ENCODE measurements at places on chromosomes 13 and 19. TPM values are rescaled to one million over a fixed set of nuclear protein-coding genes. Genes with fewer than 3 reads are reported as not detected.

C19orf73 gene
- total RNA-seq, result 0.51 TPM

TINCR gene
- total RNA-seq, result 0.33 TPM

ZNF93 gene
- total RNA-seq, result 30.4 TPM

ZFP36 gene
- total RNA-seq, result 10.2 TPM

CYP2B6 gene
- not detected for total RNA-seq

RDH8 gene
- not detected for total RNA-seq

CLIP3 gene
- 94.8 TPM for total RNA-seq

ZNF256 gene
- total RNA-seq, result 10.4 TPM

FFAR3 gene
- total RNA-seq, result not detected

CLEC4G gene
- not detected for total RNA-seq

CELF5 gene
- total RNA-seq, result 0.38 TPM

LRRC8E gene
- 0.08 TPM for total RNA-seq

TEX26 gene
- total RNA-seq, result not detected

- no peak for DNase-seq
- H3K4me3 ChIP-seq, result no peak overlapping the region
- H3K27me3 ChIP-seq, result no peaks in the 10 kb centered on the region
- no peaks in the 10 kb centered on the region for H3K36me3 ChIP-seq
Measured at GRCh38 chr13:57641051-57641450, 9.5 kb downstream of the PCDH17 start.

- no peaks in the 10 kb centered on the region for H3K4me1 ChIP-seq
- no peaks in the 10 kb centered on the region for H3K36me3 ChIP-seq
- H3K27ac ChIP-seq, result no peak overlapping the region
- H3K27me3 ChIP-seq, result peaks cover 7% of the 10 kb centered on the region
Measured at GRCh38 chr19:50975766-50976165, 6.4 kb upstream of the KLK6 start.

DNA sequence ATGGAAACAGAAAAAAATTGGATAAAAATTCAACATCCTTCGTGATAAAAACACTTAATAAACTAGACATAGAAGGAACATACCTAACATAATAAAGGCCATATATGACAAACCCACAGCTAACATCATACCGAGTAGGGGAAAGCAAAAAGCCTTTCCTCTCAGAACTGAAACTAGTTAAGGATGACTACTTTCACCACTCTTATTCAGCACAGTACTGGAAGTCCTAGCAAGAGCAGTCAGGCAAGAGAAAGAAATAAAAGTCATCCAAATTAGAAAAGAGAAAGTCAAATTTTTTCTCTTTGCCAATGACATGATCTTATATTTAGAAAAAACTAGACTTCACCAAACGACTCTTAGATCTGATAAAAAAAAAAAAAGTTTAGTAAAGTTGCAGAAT lies 25.8 kb upstream of the SLC7A9 start:
- no peak for DNase-seq
- peaks cover 23% of the 10 kb centered on the region for H3K36me3 ChIP-seq
- H3K27me3 ChIP-seq, result no peaks in the 10 kb centered on the region
- H3K27ac ChIP-seq, result no peak overlapping the region
- H3K4me3 ChIP-seq, result no peak overlapping the region

GRCh38 chr13:72025836-72026235 lies 158.8 kb upstream of the DACH1 start:
- no peak for DNase-seq
- no peaks in the 10 kb centered on the region for H3K27me3 ChIP-seq
- H3K36me3 ChIP-seq, result no peaks in the 10 kb centered on the region
- H3K4me3 ChIP-seq, result no peak overlapping the region
- no peak overlapping the region for H3K27ac ChIP-seq

DNA sequence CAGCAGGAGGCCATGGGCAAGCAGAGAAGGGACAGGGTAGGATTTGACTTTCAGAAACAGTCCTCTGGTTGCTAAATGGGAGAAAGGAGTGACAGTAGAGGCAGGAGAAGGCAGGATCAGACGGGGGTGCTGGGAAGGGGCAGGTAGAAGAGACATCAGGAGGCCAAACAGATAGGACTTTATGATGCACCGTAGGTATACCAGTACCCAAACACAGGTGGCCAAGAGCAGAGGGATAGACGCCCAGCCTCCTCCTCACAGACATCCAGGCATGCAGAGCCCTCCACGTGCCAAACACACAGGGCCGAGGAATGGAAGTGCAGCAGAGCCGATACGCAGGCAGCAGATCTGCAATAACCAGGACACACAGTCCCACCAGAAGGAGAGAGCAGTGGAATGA lies 1.3 kb upstream of the AXL start:
- H3K4me1 ChIP-seq, result peaks cover 10% of the 10 kb centered on the region
- peaks cover 9% of the 10 kb centered on the region for H3K36me3 ChIP-seq
- H3K27me3 ChIP-seq, result peaks cover 18% of the 10 kb centered on the region
- H3K4me3 ChIP-seq, result peak overlapping the region; percentile 48
- no peak for DNase-seq
- peak overlapping the region; percentile 27 for H3K27ac ChIP-seq

- DNase-seq, result no peak
- H3K4me1 ChIP-seq, result no peaks in the 10 kb centered on the region
- peaks cover 3% of the 10 kb centered on the region for H3K36me3 ChIP-seq
- H3K4me3 ChIP-seq, result no peak overlapping the region
- H3K27ac ChIP-seq, result no peak overlapping the region
Measured at GRCh38 chr19:11787536-11787935, 10.8 kb upstream of the ZNF491 start.

GRCh38 chr19:29510701-29511265 lies 15.0 kb upstream of the VSTM2B start:
- H3K27me3 ChIP-seq, result peaks cover 6% of the 10 kb centered on the region
- no peak overlapping the region for H3K4me3 ChIP-seq
- H3K36me3 ChIP-seq, result no peaks in the 10 kb centered on the region
- DNase-seq, result no peak
- H3K4me1 ChIP-seq, result no peaks in the 10 kb centered on the region
- no peak overlapping the region for H3K27ac ChIP-seq

DNA sequence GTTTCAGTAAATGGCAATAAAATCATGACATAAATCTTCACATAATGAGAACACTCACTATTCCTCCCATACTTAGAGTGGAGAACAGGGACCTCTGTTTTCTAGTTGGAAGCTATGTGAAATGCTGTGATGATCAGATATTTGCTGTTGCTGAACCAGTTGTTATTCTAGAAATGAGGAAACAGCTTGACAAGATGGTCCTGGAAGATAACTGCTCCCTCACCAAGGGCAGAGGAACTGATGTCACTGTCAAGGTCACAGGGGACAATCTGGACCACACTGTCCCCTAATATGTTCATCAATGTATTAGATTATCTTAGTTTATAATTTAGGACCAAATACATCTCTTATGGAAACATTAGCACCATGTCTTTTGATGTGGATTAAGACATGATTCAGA lies 1173.3 kb downstream of the PCDH17 start:
- peaks cover 16% of the 10 kb centered on the region for H3K4me1 ChIP-seq
- no peaks in the 10 kb centered on the region for H3K27me3 ChIP-seq
- peak overlapping the region; percentile 91 for H3K27ac ChIP-seq
- peak; percentile 13 for DNase-seq

- H3K36me3 ChIP-seq, result no peaks in the 10 kb centered on the region
- peaks cover 3% of the 10 kb centered on the region for H3K27me3 ChIP-seq
- H3K4me3 ChIP-seq, result no peak overlapping the region
- H3K4me1 ChIP-seq, result no peaks in the 10 kb centered on the region
Measured at GRCh38 chr13:75124415-75124814, 357.6 kb downstream of the TBC1D4 start.

DNA sequence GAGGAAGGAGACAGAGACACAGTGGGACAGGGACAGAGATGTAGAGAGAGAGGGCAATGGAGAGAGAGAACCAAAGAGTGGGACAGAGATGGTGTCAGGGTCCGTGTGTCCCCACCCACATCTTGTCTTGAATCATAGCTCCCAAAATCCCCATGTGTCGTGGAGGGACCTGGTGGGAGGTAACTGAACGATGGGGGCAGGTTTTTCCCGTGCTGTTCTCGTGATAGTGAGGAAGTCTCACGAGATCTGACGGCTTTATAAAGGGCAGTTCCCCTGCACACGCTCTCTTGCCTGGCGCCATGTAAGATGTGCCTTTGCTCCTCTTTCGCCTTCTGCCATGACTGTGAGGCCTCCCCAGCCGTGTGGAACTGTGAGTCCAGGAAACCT lies 7.5 kb upstream of the PLA2G4C start:
- peaks cover 14% of the 10 kb centered on the region for H3K4me1 ChIP-seq
- H3K27ac ChIP-seq, result no peak overlapping the region
- no peak for DNase-seq

DNA sequence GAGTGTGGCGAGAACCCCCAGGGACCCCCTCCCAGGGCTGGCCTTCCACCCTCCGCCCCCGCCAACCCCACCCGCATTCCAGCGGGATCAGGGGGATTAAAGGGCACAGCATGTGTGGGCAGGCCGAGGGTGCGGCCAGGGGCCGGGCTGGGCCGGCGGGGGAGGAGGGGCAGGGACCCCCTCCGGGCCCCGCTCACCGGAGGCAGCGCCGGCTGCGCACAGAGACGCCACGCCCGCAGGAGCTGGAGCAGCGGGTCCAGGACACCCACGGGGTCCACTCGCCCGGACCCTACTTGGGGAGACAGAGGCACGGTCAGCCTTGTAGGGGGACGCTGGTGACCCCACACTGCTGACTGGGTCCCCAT lies 2.4 kb downstream of the ADAMTSL5 start:
- H3K27ac ChIP-seq, result no peak overlapping the region
- H3K27me3 ChIP-seq, result peaks cover 3% of the 10 kb centered on the region
- H3K4me3 ChIP-seq, result no peak overlapping the region
- no peaks in the 10 kb centered on the region for H3K36me3 ChIP-seq
- peaks cover 5% of the 10 kb centered on the region for H3K4me1 ChIP-seq

- H3K27ac ChIP-seq, result peak overlapping the region; percentile 54
- DNase-seq, result peak; percentile 71
- H3K27me3 ChIP-seq, result no peaks in the 10 kb centered on the region
Measured at GRCh38 chr13:98839856-98840769, 87.6 kb upstream of the SLC15A1 start.

GRCh38 chr19:42652021-42652420 lies 57.3 kb upstream of the CEACAM8 start:
- H3K36me3 ChIP-seq, result no peaks in the 10 kb centered on the region
- H3K4me1 ChIP-seq, result peaks cover 5% of the 10 kb centered on the region

- no peak overlapping the region for H3K27ac ChIP-seq
- peaks cover 2% of the 10 kb centered on the region for H3K4me1 ChIP-seq
- no peaks in the 10 kb centered on the region for H3K36me3 ChIP-seq
- peaks cover 2% of the 10 kb centered on the region for H3K27me3 ChIP-seq
Measured at GRCh38 chr19:16295057-16295456, 29.6 kb upstream of the KLF2 start.

DNA sequence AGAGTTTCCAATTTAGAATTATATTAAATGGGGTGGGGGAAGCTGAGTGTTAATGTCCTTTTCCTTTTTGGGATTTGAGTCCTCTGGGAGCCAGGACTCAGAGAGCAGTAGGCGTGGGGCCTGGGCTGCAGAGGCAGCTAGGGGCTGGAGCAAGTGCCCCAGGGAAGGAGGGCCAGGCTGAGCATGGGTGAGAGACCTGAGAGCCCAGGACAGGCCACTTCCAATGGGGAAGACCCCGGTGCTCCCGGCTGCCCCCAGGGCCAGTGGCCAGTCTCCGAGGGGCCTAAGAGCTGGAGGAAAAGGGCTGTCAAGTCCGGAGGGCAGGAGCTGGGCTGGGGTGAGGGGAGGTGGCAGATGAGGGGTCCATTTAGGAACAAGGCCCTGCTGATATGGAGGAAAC lies 371.5 kb downstream of the ZNF536 start:
- H3K27ac ChIP-seq, result no peak overlapping the region
- H3K4me3 ChIP-seq, result no peak overlapping the region
- DNase-seq, result no peak
- peaks cover 2% of the 10 kb centered on the region for H3K4me1 ChIP-seq

GRCh38 chr13:98537306-98537705 lies 39.6 kb downstream of the STK24 start:
- H3K4me1 ChIP-seq, result peaks cover 38% of the 10 kb centered on the region
- no peak for DNase-seq
- H3K36me3 ChIP-seq, result peaks cover 9% of the 10 kb centered on the region
- no peak overlapping the region for H3K27ac ChIP-seq
- H3K27me3 ChIP-seq, result peaks cover 4% of the 10 kb centered on the region
- H3K4me3 ChIP-seq, result no peak overlapping the region

GRCh38 chr19:6590827-6591319 lies at the start of gene CD70:
Gene CD70 (minus strand): TSS chr19:6591150. CDS start chr19:6591002, 148 bp downstream.
- peak; percentile 19 for DNase-seq
- H3K27me3 ChIP-seq, result peaks cover 37% of the 10 kb centered on the region
- H3K4me1 ChIP-seq, result peaks cover 24% of the 10 kb centered on the region
- H3K4me3 ChIP-seq, result peak within 1 kb of the TSS; percentile 79
- peaks cover 14% of the 10 kb centered on the region for H3K36me3 ChIP-seq

DNA sequence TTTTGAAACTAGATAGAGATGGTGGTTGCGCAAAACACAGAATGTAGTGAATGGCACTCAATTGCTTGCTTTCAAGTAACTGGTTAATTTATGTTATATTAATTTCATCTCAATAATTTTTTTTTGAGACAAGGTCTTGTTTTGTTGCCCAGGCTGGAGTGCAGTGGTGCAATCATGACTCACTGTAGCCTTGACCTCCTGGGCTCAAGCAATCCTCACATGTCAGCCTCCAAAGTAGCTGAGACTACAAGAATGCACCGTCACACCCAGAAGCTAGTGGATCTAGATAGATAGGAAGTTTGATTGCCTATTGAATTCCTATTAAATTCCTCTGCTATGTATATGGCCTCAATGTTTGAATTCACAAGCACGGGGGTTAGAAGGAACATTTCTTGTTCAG lies 26.4 kb upstream of the ADGRE2 start:
- H3K27me3 ChIP-seq, result no peaks in the 10 kb centered on the region
- no peaks in the 10 kb centered on the region for H3K36me3 ChIP-seq
- no peak for DNase-seq
- H3K27ac ChIP-seq, result no peak overlapping the region
- H3K4me3 ChIP-seq, result no peak overlapping the region
- H3K4me1 ChIP-seq, result no peaks in the 10 kb centered on the region

DNA sequence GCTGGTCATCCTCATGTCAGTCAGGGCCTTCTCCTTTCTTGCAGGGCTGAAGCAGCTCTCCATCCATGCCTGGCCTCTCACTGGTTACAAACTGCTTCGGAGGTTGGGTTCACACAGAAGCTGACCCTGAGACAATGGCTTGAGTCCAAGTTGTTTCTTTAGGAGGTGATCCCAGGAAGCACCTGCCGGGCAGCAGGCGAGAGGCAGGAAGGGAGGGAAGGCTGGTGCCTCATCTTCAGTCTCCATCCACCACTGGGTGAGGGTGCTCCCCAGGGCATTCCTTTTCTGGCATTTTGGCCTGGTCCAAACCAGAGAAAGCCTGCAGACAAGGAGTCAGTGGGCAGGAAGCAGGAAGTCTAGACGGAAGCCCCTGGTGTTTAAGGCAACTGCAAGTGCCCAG lies 17.6 kb upstream of the SPATA13 start:
- peaks cover 41% of the 10 kb centered on the region for H3K4me1 ChIP-seq
- DNase-seq, result no peak
- H3K27ac ChIP-seq, result peak overlapping the region; percentile 59
- H3K27me3 ChIP-seq, result no peaks in the 10 kb centered on the region
- no peak overlapping the region for H3K4me3 ChIP-seq

GRCh38 chr13:29718694-29719093 lies 123.2 kb upstream of the SLC7A1 start:
- H3K27ac ChIP-seq, result no peak overlapping the region
- no peak for DNase-seq
- no peaks in the 10 kb centered on the region for H3K4me1 ChIP-seq
- H3K36me3 ChIP-seq, result no peaks in the 10 kb centered on the region

All from endothelial cell (in vitro differentiated cells).